Fibroblast of mammary gland (primary cell): ENCODE measurements at places on chromosomes 12 and 14.
A peak's percentile ranks its signal among the peaks of the same experiment; 100 is the strongest.

- DNase-seq: peak; percentile 18
Observed at GRCh38 chr12:2683283-2684025, 111.3 kb upstream of the FKBP4 start.

GRCh38 chr14:51394804-51395203, 154.8 kb downstream of the TMX1 start:
- no peak for DNase-seq

DNA sequence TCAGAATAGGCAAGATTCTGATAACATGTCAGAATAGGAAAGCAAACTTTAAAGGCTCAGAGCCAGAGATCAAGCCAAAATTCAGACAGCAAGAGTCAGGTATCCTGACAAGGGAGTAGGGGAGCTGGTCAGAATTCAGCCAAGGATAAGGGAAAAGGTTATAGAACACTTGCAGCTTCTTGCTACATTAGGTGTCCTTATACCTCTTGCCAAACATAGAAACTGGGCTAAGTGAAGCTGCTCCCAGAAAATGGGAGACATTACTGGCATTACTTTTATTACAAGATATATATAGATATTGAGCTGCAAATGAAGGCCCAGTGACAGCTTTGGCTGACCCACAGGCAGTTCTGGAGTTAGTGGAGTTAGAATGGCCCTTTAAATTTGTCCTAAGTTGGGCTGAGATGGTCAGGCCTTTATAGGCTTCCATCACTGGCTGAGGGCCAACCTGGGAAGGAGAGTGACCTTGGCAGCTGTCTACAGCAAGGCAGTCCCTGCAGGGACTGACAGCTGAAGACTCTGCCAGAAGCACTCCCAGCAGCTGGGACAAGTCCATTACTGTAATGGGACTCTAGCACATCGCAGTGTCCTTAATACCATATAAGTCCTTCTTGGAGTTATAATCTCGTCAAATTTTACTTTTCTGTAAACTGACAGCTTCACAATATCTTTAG, 83.0 kb downstream of the LRRC9 start:
- no peak for DNase-seq

DNA sequence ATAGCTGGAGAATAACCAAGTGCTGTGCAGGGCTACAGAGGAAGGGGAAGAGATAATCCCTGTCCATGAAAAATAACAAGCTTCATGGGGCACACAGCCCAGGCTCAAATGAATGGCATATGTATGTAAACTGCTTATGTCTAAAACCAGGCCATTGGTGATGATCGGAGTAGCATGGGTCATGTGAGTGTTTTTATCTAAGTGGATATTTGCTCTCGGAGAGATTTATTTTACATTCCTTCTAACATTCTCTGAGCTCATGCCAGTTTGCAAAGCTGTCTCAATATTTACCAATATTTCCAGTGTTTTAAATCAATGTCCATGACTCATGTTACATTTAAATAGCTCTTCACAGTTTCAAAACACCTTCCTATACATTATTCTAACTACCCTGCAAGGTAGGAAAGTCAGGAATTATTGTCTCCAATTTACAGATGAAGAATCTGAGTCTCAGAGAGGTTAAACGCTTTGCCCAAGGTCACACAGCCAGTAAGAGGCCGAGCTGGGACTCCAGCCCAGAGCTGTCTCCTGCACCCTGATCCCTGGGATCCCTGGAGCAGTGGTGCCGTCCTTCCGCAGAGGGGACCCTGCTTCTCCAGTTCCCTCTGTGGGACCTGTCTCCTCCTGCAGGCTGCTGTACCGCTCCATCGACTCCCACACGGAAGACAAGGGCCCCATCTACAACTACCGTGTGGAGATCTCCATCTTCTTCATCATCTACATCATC, 186.7 kb upstream of the FKBP4 start:
- no peak for DNase-seq

- no peak for DNase-seq
Observed at GRCh38 chr14:77914073-77914721, 114.3 kb downstream of the ADCK1 start.

DNA sequence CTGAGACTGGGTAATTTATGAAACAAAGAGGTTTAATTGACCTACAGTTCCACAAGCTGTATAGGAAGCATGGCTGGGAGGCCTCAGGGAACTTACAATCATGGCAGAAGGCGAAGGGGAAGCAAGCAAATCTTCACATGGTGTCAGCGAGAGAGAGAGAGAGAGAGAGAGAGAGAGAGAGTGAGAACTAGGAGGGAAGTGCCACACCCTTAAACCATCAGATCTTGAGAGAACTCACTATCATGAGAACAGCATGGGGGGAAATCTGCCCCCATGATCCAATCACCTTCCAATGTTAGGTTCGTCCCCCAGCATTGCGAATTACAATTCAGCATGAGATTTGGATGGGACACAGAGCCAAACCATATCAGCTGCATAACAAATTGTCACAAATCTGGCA, 96.7 kb downstream of the CHST11 start:
- no peak for DNase-seq

DNA sequence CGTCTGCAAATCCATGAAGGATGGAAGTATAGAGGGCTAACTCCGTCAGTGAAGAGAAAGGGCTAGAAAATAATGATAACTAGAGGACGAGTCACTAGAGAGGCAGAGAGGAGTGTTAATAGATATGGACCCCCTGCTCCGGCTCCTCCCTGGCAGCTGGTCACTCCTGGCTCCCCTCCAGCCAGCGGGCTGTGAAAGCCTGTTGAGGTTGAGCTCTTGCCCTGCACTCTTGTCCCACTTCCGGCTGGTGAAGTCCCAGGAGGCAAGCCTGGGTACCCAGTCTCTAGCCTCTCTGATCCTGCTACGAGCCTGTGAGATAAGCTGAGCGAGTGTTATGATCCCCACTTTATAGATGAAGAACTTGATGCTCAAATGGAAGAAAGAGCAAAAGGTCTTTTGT, 90.3 kb downstream of the RFX4 start:
- no peak for DNase-seq

DNA sequence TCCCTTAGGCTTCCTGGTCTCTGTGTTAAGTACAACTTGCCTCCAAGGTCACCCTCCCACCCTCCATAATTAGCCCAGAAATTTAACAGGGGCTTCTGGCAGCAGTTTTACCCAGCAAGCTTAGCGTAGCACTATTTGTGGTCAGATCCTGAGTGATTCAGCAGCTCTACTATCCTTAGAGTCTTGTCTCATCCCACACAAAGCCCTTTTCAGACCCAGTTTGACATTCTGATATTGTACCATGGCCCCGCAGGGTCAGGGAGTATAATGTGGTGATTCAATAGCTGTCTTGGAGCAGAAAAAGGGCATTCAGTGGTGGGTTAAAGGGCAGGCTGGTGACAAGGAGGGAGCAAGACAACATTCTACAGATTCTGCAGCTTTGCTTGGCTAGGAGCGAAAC, 153.8 kb upstream of the DDHD1 start:
- DNase-seq: peak; percentile 72

GRCh38 chr14:75230140-75230792, 48.4 kb upstream of the FOS start:
- peak; percentile 25 for DNase-seq

GRCh38 chr14:55901291-55901690, 216.9 kb upstream of the PELI2 start:
- DNase-seq: no peak

DNA sequence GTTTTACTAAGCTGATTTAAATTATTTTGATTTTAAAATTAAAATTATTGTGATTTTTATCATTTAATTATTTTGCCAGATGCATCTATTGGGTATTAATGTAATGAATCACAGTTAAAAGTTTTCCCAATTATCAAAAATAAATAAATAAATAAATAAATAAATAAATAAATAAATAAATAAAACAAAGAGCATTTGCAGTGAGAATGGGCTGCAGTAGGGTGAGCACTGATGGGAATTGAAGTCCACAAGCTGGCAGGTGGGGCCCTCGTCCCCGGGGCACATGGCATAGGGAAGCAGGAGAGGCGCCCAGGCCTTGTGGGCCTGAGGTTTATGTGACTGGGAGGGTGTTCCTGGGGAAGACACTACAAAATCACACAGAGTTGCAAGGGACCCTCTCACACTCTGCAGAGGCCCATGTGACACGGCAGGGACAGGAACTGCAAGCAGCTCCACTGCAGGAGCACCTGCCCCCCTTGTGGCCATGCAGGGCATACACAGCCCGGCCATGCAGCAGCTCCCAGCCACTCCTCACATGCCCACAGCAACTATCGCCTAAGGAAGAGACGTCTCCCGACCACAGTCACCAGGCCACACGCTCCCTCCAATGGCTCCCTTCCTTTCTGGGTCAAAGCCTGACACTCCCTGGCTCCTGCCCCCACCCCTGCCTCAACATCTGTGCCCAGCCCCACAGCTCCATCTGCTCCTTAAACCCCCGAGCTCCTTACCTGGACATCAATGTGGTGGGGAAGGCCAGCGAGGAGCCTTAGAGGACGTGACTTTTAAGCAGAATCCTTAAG, 256.3 kb upstream of the SFSWAP start:
- DNase-seq: peak; percentile 5

- DNase-seq: peak; percentile 51
Observed at GRCh38 chr12:108605000-108605689, 7.3 kb upstream of the TMEM119 start.

- peak; percentile 32 for DNase-seq
Observed at GRCh38 chr12:76762601-76762980, 1.3 kb upstream of the ZDHHC17 start.

DNA sequence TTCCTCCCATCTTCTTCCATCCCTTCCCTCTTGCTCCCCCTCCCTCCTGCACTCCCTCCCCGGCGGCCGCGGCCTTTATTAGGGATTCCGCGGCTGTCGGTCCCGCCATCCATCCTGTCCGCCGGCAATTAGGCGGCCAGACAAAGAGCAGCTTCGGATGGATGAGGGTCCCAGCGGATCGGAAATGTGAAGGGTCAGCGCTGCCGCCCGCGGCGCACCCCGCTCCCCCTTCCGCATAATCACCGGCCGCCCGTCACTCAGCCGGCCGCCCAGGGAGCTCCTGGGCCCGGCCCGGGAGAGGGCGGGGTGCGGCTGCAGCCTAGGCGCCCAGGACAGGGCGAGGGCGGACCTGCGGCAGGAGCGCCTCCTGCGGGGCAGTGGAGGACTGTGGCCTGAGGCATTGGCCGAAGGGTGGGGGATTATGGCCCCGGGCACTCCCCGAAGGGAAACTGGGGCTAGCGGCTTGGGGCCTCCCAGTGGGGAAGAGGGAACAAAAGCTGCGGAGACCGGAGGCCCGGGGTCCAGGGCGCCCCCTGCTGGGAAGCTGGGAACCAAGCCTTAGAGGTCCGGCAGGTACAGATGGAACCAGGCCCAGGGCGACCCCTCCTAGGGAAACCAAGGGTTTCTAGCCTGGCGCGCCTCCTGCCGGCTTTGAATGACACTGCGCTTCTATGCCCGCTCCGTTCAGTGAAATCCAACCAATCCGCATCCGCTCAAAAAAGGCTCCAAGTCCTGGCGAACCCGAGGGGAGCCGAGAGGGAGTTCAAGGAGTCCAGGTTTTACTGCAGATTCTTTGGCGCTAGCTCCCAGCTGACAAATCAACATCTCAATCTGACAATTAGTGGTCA, 4.4 kb upstream of the DNAJC22 start:
- peak; percentile 76 for DNase-seq

GRCh38 chr12:10101042-10101579, 2.3 kb upstream of the CLEC1A start:
- peak; percentile 17 for DNase-seq

DNA sequence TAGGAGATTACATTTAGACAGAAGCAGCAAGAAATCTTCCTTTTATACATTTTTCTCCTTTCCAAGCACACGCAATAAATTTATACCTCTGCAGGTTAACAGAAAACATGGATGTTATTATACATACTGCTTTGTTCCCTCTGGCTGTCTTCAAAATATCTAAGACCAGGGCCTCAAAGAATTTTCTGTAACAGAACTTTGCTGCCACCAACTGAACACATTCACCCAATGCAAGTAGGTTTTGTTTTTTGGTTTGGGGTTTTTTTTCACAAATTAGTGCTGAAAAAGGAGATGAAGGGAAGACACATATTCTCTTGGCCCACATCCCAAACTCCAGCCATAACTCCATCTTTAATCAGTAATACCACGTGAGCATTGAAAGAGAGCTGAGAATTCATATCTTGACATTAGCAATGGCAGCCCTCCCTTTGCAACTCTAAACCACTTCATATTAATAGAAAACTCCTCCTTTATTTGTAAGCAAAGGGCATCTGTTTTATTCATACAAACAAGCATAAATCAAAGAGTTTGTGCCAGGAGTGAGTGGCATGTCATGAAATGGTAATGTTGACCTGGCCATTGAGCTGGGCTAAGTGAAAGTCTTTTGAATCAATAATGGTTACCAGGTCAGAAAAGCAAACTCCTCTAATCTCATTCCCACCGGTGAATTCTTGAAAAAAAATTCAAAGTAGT, 150.8 kb upstream of the FSCB start:
- DNase-seq: no peak

GRCh38 chr14:39097159-39097558, 5.9 kb downstream of the SEC23A start:
- DNase-seq: peak; percentile 61

- DNase-seq: no peak
Observed at GRCh38 chr14:24270537-24271133, 762 bp downstream of the RABGGTA start.

- peak; percentile 30 for DNase-seq
Observed at GRCh38 chr12:80107221-80107620, 7.9 kb downstream of the OTOGL start.

DNA sequence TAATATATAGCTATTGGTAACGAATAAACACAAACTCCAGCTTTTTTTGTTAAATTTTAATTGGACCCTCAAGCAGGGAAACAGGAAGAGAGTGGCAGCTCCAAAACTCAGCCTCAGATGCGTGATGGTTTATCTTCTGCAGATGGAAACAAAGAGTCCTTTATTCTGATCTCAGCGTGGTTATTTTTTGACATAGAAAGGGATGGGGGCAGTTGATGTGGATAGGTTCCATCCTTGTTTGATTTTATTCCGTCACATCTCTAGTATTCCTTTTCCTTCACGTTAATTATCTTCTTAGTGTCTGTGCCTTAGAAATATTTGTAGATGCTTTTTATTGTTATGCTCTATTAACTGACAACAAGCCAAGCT, 447.6 kb upstream of the SEL1L start:
- no peak for DNase-seq
